ENCODE measurements at places on chromosomes 4 and X.
A peak's percentile ranks its signal among the peaks of the same experiment; 100 is the strongest.

GRCh38 chr4:14539246-14539645, 463.0 kb upstream of the CPEB2 start:
- no peak for DNase-seq

DNA sequence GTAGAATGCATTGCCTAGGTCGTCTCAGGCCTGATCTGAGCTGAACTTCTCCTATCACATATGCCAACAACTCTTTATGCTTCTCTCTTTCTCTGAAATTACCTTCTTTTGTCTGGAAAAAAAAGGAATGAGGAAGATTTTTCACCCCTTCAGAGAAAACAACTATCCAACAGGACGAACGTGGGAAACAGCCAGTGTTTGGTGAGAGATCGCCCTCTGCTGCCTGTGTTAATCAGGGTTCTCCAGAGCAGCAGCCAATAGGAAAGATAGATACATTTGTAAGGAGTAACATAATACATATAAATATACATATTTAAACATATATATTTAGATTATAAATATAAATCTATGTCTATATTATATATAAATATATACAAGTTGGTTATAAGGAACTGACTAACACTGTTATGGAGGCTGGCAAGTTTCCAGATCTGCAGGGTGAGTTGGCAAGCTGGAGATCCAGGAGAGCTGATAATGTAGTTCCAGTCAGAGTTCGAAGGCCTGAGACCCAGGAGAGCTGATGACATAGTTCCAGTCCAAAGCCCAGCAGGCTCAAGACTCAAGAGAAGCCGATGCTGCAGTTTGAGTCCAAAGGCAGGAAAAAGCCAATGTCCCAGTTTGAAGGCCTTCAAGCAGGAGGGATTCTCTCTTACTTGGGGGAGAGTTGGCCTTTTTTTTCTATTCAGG, 13.3 kb downstream of the CETN2 start:
- no peak for DNase-seq

DNA sequence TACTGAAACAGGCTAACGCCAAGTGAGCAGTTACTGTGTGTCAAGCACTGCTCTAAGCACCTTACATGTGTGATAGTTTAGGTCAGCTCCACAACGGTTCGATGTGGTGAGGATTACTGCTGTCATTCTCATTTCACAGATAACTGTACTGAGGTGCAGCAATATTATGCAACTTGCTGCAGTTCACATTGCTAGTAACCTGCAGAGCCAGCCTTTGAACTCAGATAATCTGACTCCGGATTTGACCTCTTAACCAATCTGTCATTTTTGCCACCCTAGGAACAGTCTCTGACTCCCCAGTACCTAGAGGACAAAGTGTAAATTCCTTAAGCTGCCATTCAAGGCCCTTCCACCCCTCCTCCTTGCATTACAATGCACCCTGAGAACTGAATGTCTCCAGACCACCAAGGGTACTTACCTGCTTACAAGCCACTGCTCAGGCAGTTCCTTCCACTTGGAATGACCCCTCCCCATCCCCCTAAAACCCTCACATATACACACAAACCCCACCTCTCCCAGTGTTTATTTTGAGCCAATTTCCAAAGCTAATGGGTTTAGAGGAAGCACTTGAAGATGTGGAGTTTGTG, 24.9 kb downstream of the EFNB1 start:
- no peak for DNase-seq

DNA sequence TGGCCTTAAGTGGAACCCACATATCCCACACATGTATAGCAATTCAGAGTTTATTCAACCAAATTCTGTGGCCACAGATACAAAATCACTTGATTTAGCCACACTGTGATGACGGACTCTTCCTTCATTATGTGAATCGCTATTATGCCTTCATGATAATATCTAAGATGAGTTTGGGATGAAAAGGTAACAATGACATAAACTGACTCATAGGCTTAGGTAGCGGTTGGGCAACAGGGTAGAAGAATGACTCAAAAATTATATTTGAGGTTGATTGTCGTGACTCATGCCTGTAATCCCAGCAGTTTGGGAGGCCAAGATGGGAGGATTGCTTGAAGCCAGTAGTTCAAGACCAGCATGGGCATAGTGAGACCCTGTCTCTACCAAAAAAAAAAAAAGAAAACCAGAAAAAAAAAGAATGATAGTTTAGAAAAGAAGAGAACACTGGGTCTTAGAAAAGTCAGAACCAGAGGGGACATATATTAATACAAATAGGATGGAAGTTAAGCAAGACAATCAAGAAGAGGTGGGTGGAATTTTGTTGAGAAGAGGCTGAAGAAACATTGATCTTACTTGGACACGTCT, 70.4 kb upstream of the USP9X start:
- DNase-seq, result peak; percentile 7

GRCh38 chrX:101450961-101451360, 34.3 kb upstream of the ARMCX4 start:
- no peak for DNase-seq

GRCh38 chr4:878796-879728, 53.1 kb downstream of the GAK start:
- no peak for DNase-seq

Data from activated CD4-positive, alpha-beta T cell treated with anti-CD3 and anti-CD28 coated beads for 24 hours (primary cell).